COR-L47 (cell line): ENCODE measurements at places on chromosomes 5 and 9.

DNA sequence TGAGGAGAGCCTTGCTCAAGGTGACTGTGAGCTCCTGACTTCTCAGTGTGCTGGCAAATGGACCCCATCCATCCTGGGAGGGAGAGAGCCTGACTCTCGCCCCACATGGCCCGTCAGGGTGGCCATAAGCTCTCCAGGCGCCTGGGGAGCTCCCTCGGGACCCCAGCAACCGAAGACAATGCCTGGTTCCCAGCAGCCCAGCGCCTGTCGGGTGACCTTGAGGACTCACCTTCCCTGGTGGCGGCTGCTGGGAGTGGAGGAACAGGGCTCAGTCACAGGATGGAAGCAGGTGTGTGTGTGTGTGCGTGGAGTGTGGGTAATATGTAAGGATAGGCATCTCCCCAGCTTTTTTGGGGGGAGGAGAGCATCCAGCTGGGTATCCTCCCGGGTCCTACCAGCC is 190.3 kb downstream of the MELK start:
- DNase-seq = no peak

GRCh38 chr9:4152876-4153275 is 147.0 kb downstream of the GLIS3 start:
- DNase-seq = no peak

DNA sequence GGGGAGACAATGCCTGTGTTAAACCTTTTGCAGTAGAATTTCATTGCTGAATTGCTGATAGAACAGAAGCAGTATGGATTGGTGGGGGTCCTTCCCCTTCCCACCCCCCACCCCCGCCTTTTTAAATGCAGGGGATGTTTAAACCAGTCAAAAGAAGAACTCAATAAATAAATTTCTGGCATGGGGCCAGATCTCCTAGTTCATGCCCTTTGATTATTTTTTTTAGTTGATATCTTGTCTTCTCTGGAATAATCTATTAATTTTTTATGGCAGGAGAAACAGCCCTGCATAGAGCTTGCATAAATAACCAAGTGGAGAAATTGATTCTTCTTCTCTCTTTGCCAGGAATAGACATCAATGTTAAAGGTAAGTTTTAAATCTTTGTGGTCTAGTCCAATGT is 72.8 kb downstream of the SLF1 start:
- DNase-seq = no peak

- peak; percentile 75 for DNase-seq
Measured at GRCh38 chr9:11194246-11194645, 581.4 kb upstream of the PTPRD start.

DNA sequence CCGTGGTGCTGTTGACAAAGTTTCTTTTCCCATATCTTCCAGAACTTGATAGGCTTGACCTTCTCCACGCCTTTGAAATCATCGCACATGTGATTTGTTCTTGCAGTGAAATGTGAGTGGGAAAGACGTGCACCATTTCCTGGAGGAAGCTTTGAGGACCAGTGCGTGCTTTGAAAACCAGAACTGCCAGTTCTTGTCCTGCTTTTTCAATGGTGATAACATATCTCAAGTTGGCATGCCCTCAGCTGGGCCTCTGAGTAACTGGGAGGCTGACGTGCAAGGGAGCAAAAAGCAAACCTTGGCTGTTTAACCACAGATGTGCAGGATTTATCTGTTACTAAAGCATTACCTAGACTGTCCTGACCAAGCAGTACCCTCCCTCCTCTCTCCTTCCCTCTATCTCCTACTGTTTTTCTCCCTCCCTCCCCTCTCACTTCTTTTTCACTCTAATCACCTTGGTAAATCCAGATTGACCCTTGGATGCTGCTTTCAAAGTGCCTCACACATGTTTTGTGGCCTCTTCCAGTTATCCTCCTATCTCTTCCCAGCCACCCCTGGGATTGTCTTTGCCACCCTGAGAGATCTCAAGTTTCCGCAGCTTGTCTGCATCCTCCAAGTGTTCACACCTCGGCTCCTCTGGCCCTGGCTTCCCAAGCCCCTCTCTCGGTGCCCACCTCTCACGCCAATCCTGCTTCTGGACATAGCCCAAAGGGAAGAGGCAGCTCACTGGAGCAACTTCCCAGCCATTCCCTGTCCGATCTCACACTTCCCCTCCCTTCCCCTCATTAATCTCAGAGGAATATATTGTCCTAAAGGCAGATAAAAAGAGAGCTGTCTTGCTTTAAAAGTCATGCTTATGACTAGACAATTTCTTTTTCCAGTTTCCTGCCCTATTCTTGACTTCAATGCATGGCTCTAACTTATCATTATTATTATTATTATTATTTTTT is 198.3 kb downstream of the ERCC6L2 start:
- no peak for DNase-seq

DNA sequence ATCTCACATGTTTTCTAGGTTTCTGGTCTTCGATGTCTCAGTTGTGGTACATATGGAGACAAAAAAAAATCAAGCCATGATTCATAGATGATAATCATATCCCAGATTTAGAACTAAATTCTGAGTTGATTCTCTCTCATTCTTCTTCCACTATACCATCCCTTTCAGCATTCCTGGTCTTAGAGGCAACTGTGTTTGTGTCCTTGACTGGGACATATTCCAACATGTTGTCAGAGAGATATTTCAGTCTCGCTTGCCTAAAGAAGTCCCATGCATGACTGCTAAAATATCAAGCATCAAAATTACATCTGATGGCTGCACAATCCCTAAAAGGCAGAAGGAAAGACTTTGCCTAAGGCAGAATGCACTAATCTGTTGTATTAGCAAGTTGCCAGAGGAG is 236.6 kb downstream of the PSAT1 start:
- DNase-seq = no peak

GRCh38 chr5:67014957-67015400 is 181.6 kb downstream of the CD180 start:
- no peak for DNase-seq

- DNase-seq = no peak
Measured at GRCh38 chr5:91528831-91529230, 145.7 kb upstream of the ARRDC3 start.

DNA sequence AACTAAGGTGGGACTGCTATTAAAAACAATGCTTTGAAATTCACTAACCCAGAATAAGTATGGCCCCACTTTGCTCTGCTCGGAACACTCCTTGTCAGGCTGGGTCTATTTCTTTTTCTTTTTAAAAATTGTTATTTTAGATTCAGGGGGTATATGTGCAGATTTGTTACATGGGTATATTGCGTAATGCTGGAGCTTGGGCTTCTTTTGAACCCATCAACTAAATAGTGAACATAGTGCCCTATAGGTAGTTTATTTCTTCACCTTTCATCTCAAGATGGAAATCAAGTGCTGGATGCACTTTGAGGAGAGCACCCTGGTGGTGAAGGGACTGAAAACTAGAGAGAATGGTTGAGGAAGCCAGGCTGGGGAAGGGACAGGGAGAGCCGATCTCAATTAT is 51.0 kb downstream of the GLRA1 start:
- no peak for DNase-seq

- no peak for DNase-seq
Measured at GRCh38 chr9:96008502-96009222, 133.2 kb downstream of the ERCC6L2 start.

DNA sequence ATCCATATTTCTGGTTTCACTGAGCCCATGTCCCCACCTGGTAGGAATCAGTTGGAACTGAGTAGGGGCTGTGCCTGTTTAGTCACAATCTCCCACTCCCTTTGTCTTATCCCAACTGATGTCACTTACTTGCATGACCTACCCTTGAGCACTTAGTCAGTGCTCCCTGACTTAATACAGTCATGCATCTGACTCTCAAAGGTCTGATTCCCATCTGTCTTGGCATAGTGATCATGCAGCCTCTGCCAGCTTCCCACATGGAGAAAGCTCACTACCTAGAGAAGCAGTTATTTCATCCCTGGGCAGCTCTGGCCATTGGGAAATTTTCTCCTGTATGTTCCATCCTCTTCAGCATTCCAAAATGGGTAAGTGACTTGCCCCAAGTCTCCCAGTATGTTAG is 24.8 kb downstream of the ABLIM3 start:
- DNase-seq = no peak

DNA sequence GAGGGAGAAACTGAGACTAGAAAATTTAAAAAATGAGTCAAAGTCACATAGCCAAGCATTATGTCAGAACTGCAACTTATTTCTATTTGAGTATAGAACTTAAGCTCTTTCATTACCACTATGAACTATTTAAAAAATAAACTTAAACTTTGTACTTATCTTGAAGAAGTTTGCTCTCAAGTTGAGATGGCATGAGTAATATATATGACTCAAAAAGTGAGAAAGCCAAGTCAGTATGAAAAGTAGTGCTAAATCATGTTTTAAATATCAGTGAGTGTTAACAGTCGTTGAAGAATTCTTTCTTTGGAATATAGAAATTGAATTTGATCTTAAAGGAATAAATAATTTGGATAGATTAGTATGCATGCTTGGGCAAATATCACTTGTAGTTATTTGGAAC is 36.3 kb upstream of the CDH10 start:
- no peak for DNase-seq

- DNase-seq = no peak
Measured at GRCh38 chr9:28001096-28001495, 427.8 kb upstream of the C9orf72 start.

- no peak for DNase-seq
Measured at GRCh38 chr5:28517691-28518090, 1479.3 kb upstream of the CDH9 start.

GRCh38 chr5:65695162-65695755 is 26.6 kb downstream of the SGTB start:
- DNase-seq = no peak

DNA sequence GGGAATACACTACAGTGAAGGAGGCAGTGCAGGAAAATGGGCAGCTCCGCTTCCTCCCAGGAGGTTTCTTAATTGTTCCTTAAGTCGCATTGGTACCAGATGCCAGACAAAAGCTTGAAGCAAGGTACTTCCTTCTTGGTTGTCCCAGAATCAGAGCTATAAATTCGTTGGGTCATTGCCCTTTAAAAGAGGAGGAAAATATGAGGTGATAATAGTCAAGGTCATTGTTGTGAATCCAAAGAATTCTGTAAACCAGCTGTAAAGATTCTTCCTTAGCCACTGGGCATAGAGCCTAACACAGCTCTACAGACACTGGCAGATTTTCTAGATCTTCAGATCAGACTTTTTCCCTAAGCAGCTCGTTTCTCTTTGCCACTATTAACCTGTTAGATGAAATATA is 444.1 kb upstream of the TLE4 start:
- DNase-seq = no peak

DNA sequence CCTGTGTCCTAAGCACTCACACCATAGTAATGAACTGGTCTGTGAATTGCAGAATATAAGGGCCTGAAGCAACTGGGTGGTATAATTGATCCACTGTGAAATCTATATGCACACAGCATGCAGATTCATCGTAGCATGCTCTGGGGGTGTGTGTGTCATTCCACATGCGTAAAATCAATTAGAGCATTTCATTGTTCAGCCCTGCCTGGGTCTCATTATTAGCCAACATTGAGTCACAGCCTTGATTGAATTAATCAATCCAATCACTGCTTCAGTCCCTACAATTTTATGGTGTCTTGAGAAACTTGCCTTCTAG is 248.0 kb downstream of the ADAMTSL1 start:
- DNase-seq = no peak

- DNase-seq = no peak
Measured at GRCh38 chr5:133938929-133939328, 29.5 kb downstream of the C5orf15 start.

DNA sequence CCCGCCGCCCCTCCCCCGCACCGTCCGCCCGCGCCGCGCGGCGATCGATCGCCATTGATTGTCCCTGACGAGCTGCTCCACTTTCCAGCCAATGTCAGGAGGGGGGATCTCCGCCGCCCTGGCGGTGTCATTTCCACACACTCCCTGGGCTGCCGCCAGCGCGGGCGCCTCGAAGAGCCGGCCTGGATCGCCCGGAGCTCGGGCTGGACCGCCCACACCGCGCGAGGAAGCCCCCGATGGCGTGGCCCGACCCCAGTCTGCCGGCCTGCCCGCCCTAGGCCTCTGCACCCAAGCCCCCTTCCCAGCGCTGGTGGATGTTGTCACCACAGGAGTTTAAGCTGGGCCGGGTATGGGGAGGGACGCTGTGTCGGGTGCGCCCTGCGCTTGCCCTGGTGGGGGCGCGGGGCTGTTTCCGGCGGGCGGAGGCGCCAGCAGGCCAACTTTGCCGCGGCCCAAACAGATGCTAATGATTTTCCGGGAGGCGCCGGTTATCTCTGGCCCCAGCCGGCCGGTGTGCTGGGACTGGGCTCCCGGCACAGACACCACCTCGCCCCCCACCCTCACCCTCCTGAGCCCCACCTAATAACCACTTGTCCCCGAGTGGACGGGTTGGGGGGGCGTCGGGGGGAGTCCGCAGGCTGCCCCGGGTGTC is 10.6 kb upstream of the CXXC5 start:
- DNase-seq = peak; percentile 79

DNA sequence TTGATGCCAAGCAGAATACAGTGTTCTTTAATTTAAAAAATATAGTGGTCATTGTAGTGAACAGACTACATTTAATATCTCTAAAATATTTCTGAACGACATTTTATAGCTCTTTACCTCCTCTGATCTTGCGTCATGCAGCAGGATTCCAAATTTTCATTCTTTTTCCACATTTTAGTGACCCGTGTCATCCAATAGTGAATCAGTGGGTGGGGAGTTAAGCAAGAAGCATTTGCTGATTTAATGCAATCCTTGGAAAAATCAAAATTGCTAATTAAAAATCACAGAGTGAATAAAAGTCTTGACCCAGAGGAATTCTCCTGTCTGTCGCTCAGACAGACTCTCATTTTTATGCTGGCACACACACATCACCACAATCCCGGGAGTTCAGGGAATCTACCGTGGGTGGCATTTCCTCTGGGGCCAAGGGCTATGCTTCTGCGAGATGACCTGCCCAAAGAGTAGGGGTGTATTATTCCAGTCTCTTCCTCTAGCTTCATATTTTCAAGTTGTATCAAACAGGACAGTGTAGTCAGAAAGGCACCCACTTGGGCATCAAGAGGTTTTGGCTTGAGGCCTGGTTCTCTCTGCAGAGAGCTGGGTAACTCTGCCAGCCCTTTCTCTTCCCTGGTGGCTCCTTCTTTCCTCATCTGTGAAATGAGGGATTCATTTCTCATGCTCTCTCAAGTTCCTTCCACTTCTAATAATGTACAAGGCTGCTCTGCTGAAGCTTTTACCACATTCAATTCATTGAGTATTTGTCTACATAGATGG is 24.8 kb upstream of the OTP start:
- DNase-seq = no peak

DNA sequence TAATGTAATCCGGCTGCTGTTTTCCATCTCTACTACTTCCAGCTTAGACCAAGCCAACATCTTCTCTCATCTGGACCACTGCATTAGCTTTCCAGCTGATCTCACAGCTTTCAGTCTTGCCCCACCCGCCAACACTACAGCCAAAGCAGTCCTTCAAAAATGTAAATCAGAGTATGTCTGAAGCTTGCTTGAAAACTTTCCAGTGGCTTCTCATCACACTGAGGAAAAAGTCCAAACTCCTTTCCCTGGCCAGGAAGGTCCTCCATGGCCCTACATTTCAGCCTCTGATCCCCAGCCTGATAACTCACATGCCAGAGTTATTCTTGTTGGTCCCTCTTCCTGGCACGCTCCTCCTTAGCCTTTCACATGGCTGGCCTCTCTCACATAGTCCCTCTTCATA is 38.5 kb downstream of the TTC1 start:
- no peak for DNase-seq
